Activated CD4-positive, alpha-beta T cell treated with anti-CD3 and anti-CD28 coated beads for 36 hours (primary cell): ENCODE measurements at places on chromosomes 13 and 19.

GRCh38 chr13:91207261-91207660, 140.2 kb upstream of the MIR17HG start:
- DNase-seq: no peak

DNA sequence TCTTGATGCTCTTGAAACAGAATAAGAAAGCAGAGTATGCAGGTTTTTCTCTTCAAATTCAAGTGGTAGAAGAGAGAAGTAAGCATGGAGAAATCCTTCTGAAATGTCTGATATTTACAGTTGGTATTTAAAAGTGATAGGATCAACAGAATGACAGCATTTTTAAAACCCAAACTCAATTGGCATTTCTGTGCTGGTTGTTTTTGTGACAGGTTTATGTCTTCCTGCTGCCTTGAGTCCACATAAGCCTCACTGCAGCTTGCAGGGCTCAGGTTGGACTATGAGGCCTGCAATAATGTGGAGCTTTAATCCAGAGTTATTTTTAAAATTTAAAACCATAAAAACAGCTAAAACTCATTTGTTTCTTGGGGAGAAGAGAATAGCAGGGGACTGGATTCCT, 105.1 kb downstream of the ZAR1L start:
- DNase-seq: no peak

GRCh38 chr13:106464076-106464475, 71.4 kb downstream of the EFNB2 start:
- no peak for DNase-seq

DNA sequence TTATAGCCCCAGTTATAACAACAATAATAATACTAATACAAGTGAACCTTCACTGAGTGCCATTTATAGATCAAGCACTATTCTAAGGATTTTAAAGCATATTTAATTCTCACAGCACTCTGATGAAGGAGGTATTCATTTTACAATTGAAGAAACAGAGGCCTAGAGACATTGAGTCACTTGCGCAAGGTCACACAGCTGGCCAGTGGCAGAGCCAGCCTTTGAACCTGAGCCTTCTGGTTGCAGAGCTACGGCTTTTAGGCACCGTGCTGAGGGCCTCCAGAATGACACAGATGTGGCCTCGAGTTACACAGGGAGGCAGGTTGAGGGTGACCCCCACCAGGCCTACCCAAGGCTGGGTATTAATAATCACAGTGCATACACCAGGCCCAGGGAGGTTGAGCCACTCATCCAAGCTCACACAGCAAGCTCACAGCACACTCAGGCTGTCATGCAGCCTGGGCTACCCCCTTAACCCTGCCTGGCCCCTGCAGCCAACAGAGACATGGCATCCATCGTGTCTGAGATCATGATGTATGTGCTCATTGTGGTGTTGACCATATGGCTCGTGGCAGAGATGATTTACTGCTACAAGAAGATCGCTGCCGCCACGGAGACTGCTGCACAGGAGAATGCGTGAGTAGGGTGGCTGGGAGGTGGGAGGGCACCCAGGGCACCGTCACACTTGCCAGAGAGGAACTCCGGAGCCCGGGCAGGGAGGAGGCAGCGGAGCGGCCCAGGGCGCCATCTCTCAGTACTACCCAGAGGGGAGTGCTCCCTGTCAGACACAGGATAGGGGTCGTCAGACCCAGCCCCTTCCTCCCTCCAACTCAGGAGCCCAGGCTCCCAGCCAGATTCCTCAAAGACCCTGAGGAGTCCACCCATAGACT, 2.7 kb upstream of the HPN start:
- no peak for DNase-seq

DNA sequence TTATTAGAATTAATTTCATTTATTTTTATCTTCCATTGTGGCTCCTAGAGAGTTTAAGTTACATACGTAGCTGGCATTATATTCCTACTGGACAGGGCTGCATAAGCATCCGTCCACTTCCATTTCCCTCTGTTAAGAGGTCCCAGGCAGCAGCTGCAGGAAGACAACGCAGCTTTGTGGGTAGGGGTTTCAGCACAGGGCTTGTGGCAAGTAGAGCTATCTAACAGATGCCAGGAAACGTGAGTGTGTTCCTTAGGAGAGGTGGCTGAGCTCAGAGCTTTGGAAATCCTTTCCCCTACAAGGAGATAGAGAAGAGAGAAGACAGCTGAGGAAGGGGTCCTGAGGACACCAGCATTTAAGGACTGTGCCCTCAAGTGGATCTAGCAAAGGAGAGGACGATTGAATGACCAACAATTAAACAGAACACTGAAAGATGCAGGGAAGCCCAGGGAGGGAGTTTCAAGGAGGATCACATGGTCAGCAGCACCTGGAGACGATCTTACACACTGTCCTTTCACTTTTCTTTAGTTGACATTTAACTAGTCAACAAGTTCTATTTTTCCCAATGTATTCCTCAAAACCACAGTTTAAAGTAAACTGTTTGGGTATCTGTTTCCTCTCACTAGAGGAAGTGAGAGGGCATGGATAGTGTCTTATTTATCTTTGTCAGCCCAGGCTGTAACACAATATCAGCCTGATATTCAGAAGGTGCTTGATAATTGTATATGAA, 2.3 kb upstream of the N4BP2L1 start:
- no peak for DNase-seq
